CD8-positive, alpha-beta memory T cell (primary cell): ENCODE measurements at places on chromosomes 1 and 21. TPM values are rescaled to one million over a fixed set of nuclear protein-coding genes. Genes with fewer than 3 reads are reported as not detected.
A peak's percentile ranks its signal among the peaks of the same experiment; 100 is the strongest.

C1orf53 gene
- not detected for polyA plus RNA-seq

AKR7A3 gene
- polyA plus RNA-seq = not detected

UBL4B gene
- polyA plus RNA-seq = not detected

TSTD1 gene
- polyA plus RNA-seq = 288 TPM

RNF186 gene
- not detected for polyA plus RNA-seq

CDA gene
- not detected for polyA plus RNA-seq

CGN gene
- 0.36 TPM for polyA plus RNA-seq

KCNT2 gene
- not detected for polyA plus RNA-seq

GRCh38 chr1:162822391-162823200, 32.1 kb downstream of the HSD17B7 start:
- peak; percentile 1 for DNase-seq

DNA sequence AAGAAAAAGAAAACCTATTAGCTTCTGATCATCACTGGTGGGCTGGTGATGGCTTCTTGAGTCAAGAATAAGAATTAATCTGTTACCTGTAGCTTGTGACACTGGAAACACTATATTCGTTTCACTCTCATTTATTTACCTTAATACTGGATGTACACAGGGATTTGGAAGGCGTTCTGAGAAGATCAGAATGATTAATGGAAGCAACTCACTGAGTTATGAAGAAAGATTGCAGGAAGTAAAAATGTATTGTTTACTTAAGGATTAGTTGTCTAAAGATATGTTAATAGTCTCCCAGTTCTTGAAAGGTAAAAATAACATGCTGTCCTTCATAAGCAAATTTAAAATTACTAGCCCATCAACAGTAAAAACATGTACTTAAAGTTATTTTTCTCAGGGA, 644.9 kb upstream of the NCAM2 start:
- DNase-seq = no peak

GRCh38 chr1:115476616-115477015, 138.6 kb upstream of the NGF start:
- no peak for DNase-seq

DNA sequence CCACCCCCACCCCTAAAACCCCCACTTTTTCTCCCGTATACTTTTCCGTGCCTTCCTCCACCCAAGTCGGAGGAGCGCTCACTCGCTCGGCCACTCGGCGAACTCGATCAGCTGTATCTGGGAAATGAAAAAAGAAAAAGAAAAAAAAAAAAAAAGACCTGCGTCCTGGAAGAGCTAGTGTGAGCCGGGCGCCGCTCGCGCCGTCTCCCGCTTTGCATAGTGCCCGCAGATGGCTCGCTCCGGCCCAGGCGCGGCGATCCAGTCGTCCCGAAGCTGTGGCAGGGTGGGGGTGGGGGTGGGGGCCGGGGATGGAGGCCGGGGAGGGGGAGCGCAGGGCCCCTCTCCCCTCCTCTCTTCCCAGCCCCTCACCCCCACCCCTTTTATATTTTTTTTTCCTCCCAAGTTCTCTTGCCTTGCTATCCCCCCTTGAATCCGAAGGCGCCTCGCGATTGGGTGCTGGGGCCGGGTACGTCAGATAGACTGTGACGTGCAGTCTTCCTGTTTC, 299 bp upstream of the PROX1 start:
- DNase-seq = no peak

GRCh38 chr1:47444297-47444561, 6.4 kb downstream of the FOXD2 start:
- DNase-seq = no peak

DNA sequence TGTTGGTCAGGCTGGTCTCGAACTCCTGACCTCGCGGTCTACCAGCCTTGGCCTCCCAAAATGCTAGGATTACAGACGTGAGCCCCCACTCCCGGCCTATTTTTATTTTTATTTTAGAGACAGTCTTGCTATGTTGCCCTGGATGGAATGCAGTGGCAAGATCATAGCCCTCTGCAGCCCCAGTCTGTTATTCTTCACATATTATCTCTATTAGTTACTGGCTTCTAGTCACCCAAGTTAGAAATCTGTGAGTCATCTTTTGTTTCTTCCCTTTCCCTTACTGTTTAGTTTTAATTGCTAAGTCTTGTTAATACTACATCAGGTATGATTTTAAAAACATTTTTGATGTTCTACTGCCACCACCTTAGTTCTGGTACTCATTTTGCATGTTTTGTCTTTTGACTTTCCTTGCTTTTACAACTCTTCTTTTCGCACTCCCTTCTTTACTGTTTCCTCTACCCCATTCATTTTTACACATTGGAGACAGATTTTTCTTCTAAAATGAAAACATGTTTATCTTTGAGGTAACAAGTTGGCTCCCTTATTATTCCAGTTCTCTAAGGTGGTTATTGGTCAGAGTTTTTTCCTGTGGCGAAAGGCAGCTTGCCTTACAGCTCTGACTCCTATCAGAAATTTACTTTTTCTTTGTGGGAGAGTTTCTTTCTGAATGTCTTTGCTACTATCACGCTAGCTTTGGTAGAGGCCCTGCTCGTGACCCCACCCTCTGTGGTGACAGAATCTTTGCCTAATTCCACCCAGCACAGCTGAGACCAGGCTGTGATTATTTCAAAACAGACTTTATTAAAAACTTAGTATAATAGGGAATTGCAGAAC, 19.5 kb downstream of the ZMYM4 start:
- no peak for DNase-seq

GRCh38 chr1:152495066-152495675, 15.4 kb upstream of the LCE5A start:
- no peak for DNase-seq

GRCh38 chr21:41776778-41777177, 9.9 kb upstream of the RIPK4 start:
- DNase-seq = no peak

DNA sequence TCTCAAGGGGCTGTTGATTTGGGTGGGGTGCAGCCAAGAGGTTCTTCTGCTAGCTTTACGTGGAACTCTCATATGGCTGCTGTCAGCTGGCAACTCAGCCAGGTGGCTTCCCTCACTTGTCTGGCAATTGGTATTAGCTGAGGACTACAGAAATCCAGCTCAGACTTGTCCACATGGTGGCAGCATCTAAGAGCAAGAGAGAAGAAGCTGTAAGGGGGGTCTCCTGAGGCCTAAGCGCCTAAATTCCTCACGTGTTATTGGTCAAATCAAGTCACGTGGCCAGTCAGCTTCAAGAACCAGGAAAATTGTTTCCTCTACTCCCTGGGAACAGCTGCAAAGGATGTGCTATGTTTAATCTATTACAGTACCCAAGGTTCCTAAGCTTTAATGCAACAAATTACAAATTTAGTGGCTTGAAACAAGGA, 4.2 kb upstream of the DYRK3 start:
- no peak for DNase-seq

GRCh38 chr1:60936163-60936562, 146.2 kb upstream of the NFIA start:
- DNase-seq = no peak

DNA sequence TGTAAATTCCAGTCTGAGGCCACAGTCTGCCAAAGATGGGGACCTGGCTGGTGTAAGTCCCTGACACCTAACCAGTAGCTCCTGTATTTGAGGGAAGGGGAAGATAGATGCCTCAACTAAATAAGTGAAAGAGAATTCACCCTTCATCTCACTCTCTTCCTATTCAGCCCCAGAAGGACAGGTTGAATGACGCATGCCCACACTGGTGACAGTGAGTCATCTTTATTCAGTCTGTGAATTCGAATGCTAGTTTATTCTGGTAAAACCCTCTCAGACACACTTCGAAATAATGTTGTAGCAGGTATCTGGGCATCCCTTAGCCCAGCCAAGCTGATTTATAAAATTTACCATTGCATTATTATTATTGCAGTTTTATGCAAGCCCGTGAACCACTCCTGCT, 617.0 kb upstream of the PRMT6 start:
- no peak for DNase-seq

DNA sequence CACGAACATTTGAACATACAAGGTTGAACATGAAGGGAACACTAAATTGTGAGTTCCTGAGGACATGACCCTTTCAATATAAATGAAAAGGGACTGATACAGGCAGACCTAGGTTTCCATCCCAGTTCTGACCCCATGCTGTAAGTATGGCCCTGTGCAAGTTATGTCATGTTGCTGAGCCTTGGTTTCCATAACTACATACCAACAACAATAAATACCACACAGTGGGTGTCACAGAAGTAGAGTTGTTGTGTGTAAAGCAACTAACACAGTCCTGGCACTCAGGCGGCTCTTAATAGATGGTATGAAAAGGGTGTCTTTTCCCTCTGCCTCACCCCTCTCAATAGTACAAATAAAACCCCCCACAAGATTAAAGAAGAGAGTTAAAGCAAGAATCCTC, 140.8 kb downstream of the LMX1A start:
- no peak for DNase-seq

GRCh38 chr1:95138223-95138622, 21.1 kb downstream of the TLCD4 start:
- DNase-seq = no peak

GRCh38 chr1:54260810-54261209, 60.8 kb downstream of the MRPL37 start:
- no peak for DNase-seq

GRCh38 chr1:91513160-91513559, 12.5 kb downstream of the CDC7 start:
- DNase-seq = peak; percentile 13

DNA sequence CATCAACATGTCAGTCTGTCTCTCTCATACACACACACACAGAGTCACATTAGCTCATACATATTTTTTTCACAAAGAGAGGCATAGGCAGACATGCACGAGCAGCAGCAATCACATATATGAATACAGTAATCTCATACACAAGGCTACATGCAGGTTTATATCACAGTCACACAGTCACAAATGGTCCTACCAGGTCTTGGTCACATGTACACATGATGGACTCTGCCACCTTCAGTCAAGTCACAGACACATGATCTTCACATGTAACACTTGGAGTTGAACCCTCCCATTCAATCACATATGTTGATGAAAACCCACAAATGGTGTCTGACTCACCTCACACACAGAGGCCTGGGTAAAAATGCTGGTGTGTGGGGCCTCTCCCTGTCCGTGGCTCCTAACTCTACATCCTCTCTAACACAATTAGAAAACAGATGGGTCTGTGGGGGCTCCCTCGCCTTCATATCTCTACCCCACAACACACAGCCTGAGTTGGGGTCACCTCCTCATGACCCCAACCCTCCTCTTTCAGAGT, 27.9 kb downstream of the RIMS3 start:
- DNase-seq = no peak

GRCh38 chr1:77857552-77857951, 30.9 kb upstream of the NEXN start:
- no peak for DNase-seq

DNA sequence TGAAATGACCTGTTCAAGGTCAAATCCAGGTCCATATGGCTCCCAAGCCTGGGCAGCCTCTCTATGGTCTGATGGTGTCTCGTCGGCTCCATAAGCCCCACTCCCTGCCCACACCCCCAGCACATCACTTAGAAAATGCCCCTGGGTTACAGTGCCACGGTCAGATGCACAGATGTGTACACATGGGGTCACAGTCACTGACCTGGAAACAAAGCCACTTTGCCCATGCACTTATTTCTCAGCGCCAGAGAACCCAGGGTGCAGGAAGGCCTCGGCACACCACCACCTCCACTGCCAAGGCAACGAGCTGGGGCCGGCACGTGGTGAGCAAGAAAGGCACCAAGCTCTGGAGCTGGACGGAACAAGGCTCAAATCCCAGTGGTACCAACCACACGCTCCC, 24.7 kb downstream of the IFFO2 start:
- no peak for DNase-seq

GRCh38 chr1:180550241-180550640, 8.5 kb upstream of the OVAAL start:
- DNase-seq = no peak

- DNase-seq = no peak
Observed at GRCh38 chr21:21612466-21612865, 614.3 kb downstream of the NCAM2 start.

GRCh38 chr1:41898191-41898713, 20.5 kb downstream of the HIVEP3 start:
- peak; percentile 54 for DNase-seq

DNA sequence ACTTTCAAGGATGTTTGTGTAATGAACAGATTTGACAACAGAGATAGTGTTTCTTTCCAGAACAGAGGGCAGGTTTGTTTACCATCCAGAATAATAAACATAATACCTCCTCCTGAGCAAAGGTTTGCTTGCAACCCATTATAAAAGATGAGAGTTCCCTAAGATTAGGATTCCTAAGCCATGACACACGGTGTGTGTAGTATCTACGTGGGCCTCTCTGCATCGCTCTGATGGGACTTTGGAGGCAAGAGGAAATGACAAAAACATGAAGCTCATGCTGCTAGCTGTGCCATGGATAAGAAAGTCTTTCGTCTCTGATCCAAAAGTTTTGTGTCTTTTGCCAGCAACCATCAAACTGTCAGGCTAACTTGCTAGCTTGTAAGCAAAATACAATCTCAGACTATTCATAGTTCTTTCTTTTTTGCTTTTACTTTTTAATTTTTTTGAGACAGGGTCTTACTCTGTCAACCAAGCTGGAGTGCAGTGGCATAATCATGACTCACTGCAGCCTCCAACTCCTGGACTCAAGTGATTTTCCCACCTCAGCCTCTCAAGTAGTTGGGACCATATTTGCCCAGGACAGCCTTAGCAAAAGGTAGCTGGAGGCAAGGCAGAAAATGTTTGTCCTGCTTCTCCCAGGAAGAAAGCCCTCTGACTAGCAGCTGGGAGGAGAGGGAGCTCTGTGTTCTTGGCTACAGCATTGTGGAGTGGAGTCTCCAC, 81.1 kb downstream of the LHX4 start:
- DNase-seq = no peak

- no peak for DNase-seq
Observed at GRCh38 chr1:94440088-94440487, 21.9 kb downstream of the ABCD3 start.

- DNase-seq = no peak
Observed at GRCh38 chr1:62364721-62365120, 45.5 kb upstream of the KANK4 start.

GRCh38 chr1:19262744-19263143, 11.1 kb downstream of the MRTO4 start:
- no peak for DNase-seq

DNA sequence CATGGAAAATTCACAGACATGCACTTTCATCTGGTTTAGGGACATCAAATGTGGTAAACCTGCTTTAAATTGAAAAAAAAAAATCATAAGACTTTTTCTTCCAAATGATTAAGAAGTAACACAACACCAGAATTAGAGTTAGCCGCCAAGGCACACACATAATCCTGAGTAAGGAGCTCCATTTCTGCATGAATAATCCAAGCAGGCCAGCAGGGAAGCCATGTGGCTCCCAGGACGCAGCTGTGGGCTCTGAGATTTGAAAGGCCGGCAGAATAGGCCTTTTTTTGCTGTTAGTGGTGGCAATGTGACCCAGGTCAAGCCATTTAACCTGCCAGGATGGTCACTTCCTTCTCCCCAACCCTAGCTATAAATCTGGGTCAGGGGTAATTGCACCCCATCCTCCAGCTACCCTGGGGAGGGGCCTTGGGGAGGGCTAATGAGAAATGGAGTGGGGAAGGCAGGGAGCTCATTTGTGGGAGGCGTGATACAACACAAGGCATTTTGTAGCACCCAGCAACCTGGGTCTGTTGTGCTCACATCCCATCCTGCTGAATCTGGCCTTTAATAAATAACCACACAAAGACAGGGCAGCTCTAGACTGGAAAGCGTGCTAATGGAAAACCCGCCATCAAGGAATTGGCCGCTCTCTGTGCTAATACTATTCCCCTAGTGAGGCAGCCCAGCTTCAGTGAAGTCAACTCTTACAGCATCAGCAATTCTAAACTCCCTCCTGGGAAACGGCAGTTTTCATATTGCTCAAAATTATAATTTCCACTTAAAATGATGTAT, 178.5 kb downstream of the RHOU start:
- DNase-seq = no peak
